ENCODE measurements at places on chromosomes 12 and 14.

DNA sequence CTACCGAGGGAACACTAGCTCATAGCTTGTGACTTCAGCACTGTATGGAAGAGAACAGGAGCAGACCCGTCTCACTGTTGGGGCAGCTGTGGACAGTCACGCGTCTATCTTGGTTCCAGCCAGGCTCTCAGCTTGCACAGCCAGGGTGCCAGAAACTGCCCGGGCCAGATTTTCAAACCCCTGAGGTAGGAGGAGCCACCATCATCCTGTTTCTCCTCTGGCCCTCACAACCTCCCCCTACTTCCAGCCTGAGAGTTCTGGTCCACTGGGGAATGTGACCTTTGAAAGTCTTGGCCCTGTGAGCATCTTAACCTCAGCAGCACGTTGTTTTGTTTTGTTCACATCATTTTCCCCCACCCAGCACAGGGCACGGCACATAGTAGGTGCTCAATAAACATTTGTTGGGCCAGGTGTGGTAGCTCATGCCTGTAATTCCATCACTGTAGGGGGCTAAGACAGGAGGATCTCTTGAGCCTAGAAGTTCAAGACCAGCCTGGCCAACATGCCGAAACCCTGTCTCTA lies 50.4 kb downstream of the PSMA6 start:
- DNase-seq = no peak

- no peak for DNase-seq
Measured at GRCh38 chr12:132275110-132275531, 54.3 kb downstream of the GALNT9 start.

GRCh38 chr14:62301080-62301479 lies 538.9 kb downstream of the SNAPC1 start:
- DNase-seq = no peak

DNA sequence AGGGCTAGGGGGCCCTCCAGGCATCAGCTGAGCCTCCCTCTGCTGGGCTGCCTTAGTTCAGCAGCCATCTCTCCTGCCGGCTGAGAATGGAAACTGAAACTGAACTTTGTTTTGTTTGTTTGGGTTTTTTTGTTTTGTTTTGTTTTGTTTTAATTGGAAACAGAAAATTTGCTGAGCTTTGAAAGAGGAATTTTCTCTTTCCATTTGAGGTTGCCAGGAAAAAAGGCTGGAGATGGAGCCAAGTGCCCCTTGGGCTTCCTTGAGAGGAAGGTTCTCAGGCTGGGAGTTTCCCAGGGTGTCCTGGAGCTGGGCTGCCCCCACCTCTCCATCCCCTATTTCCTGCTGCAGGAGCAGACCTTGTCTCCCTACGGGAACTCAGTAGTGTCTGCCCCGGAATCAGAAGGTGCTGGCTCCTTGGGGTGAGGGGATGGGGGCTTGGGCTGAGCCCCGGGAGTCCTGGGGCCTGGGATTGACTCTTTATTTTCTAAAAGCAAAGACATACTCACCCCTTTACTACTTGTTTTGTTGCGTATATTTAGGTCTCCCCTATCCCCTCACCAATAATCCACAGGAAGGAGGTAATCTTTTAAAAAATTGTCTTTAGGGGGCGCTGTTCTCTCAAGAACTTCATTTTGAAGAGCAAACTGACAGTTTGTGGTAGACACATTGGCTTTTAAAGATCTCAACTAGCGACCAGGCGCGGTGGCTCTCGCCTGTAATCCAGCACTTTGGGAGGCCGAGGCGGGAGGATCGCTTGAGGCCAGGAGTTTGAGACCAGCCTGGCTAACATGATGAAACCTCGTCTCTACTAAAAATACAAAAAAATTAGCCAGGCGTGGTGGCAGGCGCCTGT lies 21.3 kb upstream of the OASL start:
- DNase-seq = peak; percentile 55

- DNase-seq = no peak
Measured at GRCh38 chr14:76575108-76575507, 186.2 kb upstream of the VASH1 start.

GRCh38 chr12:106140223-106140986 lies 1.7 kb upstream of the NUAK1 start:
- no peak for DNase-seq

DNA sequence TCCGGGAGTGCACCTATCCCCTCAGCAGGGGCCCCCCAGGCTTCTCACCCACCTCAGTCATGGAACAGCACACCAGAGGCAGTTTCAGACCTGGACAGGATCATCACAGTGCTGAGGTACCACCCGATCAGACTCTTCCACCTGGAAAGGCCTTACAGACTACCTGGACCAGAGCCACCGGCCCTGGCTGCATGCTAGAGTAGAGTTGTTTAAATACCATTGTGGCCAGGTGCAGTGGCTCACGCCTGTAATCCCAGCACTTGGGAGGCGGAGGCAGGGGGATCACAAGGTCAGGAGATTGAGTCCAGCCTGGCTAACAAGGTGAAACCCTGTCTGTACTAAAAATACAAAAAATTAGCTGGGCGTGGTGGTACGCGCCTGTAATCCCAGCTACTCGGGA lies 61.5 kb downstream of the TSPAN11 start:
- DNase-seq = no peak

GRCh38 chr14:50025776-50026175 lies 90.6 kb downstream of the VCPKMT start:
- peak; percentile 36 for DNase-seq

DNA sequence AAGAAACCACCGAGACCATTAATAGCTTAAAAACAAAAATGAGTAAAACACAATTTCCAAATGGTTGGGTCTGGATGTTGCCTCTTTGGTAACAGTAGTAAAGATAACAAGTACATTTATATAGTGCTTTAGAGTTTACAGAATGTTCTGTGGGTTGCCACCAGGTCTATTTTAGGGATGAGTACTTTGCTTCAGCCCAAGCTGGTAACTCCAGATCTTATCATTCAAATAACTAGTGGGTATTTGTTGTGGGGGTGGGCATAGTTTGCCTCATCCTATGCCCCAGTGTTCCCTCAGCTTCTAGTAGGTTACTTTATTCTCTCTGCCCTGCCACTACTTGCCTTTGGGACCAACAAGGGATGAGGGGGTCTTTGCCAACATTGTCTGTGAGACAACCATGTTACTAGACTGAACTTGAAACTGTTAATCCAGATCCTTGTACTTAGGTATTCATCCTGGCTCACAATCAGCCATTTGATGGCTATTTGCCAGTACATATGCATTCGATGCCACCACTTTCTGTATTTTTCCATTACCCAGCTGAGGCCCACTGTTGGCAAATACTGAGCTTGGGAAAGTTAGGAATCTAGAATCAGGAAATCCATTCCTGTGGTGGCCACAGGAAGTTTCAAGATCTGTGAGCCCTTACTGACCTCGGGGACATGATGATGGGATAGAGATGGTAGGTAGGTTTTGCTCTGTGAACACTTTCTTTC lies 17.6 kb upstream of the AKAP6 start:
- DNase-seq = no peak

DNA sequence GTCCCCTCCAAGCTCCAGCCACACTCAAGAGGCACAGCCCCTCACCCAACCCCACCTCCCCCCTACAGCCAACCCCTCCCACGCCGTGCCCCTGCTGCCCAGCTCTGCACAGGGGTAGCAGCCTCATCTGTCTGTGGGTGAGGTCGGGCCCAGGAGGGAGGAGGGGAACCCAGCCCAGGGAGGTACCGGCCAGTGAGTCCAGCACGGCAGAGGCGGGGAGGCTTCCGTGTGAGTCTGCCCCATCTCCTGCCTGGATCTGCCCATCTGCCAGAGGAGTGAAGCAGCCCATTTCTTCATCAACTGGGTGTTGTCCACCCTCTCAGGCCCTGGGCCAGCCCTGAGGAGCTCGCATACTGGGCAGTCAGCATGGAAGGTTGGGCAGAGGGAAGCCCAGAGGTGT lies 54.2 kb downstream of the CCNK start:
- DNase-seq = no peak

DNA sequence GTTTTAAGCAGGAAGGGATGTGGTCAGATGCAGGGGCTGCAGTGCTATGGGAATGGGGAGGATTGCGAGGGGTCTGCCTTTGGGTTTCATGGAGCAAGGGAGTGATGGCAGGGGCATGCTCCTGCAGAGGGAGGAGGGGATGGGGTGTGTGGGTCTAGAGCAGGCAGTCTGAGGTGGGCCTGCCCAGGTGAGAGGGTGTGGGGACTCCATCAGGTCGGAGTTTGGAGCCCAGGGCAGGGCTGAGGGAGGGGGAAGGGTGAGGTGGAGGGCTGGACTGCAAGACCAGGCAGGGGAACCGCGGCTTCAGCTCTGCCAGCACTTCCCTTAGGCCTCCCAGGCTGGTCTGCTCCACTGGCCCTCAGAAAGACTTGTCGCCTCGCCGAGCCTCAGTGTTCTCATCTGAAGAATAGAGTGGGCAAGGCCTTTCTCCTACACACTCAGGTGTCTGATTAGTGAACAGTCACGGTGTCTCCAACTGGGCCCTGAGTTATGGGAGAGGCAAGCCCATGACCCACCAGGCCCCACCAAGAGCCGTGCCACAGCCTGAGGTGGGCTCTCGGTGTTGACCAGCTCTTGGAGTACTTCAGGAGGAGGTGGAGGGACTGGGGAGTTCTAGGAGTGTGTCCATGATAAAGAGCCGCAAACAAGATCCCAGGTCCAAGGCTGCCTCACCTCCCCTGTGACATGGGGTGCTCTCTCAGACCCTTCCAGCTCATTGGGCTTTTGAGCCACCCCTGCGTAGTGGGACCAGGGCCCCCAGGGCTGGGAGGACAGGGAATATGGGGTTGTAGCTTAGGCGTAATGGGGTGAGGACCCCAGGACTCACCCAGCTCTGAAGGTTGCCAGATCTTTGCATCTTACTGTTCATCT lies 20.1 kb upstream of the KRT80 start:
- no peak for DNase-seq

DNA sequence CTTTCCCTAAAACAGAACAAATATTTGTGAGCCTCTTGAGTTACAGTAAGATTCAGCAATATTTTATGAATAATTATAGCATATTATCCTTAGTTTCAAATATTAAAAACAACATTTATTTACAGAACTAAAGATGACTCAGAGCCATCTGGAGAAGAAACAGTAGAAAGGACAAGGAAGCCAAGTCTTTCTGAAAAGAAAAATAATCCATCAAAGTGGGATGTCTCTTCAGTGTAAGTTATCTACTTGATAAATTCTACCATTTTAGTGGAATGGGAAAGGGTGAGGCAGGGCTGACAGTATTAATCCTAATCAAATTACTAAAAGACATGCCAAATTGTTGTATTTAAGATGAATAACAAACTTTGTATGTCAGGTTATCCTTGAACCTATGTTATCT lies 88.1 kb downstream of the DNAI7 start:
- no peak for DNase-seq

DNA sequence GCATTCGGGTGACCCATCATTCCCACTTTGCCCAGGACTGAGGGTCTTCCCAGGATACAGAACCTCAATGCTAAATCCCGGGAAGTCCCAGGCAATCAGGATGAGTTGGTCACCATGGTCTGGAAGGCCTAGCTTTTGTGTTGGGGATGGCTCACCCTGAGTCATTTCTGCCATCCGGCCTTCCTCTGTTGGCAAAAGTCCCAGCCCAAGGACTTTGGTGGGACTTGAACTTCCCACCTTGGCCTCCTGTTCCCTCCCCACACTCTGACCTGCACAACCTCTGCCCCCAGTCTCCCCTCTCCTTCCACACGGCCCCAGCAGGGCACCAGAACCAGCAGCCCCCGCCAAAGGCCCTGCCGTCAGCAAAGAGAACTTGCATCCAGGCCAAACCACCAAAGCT lies 24.6 kb upstream of the NCOR2 start:
- no peak for DNase-seq

DNA sequence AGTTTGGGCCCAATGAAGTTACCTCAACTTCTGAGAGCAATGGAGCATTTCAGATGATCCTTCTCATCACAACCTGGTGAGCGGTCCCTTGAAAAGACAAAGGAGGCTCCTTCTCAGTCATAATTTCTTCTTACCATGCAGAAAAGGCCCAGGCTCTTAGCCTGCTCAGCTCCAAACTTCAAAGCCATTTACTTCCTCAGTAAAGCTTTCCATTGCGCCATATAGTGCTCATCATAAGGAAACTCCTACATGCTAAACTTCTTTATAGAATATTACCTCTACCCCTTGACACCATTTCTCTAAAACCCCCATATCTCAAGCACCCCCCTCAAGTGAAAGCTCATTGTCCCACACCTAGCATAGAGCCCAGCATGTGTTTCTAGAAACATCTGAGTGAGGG lies 127.1 kb downstream of the GTF2A1 start:
- DNase-seq = no peak

DNA sequence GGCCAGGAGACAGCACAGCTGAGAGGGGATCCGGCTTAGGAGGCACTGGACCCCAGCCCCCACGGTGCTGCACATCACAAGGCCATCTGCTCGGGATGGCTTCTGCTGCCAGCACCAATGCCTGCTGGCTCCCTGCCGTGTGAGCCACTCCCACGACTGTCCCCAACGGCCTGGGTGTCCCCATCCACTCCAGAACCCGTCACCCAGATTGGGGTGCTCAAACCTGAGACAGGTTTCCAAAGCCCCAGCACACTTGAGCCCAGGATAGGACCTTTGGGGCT lies 102.4 kb downstream of the RFLNA start:
- DNase-seq = no peak

GRCh38 chr12:52865090-52865944 lies 16.5 kb upstream of the KRT78 start:
- DNase-seq = peak; percentile 15

GRCh38 chr12:108798551-108799221 lies 58.7 kb downstream of the SSH1 start:
- no peak for DNase-seq

DNA sequence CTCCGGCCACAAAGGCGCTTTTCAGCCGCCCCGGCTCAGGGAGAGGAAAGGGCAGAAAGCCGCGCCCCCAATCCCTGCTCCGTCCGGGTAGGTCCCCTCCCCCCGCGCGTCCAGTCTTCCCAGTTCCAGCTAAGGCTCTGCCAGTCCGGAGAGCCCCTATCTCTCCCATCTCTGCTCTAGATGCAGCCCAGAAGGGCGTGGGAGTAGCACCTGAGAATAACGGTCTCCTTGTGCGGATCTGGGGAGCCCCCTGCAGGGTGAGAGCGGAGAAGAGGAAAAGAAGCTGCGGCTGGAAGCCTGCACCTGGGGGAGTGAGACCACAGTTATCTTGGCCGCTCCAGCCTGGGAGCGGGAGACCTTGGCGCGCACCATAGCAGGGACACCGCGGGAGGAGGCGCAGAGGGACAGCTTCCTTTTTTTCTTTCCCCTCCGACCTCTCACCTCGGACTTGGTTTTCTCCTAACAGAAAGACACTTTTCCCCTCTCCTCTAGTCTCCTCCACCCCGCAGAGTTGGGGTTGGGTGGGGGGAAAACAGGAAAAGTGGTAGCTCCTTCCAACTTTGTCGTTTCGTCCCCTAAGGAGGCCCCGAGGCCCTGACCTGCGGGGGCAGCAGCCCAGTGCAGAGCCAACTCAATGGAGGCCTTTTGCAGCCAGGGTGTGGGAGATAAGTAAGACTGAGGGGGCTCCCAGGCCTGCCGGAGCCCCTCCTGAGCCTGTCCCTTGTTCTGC lies 2.4 kb downstream of the DHH start:
- DNase-seq = peak; percentile 55

DNA sequence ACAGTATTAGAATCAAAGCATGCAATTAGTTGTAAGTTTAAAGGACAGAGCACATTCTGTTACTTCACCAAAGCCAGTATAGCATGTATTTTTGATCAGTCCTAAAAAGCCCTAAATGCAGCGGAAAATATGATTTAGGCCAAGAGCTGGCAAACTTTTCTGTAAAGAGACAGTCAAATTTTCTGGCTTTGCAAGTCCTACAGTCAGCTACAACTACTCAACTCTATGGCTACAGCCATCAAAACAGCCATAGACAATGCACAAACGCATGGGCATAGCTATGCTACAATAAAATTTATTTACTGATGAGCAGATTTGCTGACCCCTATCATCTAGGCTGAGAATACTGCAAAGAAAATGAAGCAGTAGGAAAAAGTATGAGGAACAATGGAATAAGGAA lies 52.9 kb downstream of the ATXN2 start:
- no peak for DNase-seq

- DNase-seq = no peak
Measured at GRCh38 chr14:105153331-105153731, 15.2 kb downstream of the JAG2 start.
